ENCODE measurements at places on chromosomes 5 and 9.
A peak's percentile ranks its signal among the peaks of the same experiment; 100 is the strongest.

- no peak for DNase-seq
These were observed 485.3 kb downstream of the CDH9 start for GRCh38 chr5:26553079-26553478.

- no peak for DNase-seq
These were observed 2.9 kb upstream of the SEPTIN8 start for GRCh38 chr5:132779961-132780360.

DNA sequence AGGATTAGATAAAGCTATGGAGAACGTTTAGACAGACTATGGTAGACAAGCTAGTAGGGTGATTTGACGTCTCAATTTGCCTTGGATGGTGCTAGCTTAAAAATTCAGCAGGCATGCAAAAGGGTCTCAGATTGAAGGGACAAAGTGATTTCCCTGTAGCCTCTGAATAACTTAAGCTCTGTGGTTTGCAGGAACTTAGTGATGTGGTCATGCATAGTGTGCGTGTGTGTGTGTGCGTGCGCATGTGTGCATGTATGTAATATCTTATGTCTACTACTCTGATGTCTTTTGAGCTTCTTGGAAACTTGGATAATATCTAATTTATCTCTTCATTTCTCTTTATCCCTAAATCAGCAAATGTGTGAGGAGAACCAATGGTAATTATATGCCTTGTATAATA is 183.6 kb upstream of the TNC start:
- DNase-seq = no peak

GRCh38 chr5:151598549-151598948 is 7.4 kb upstream of the FAT2 start:
- no peak for DNase-seq

DNA sequence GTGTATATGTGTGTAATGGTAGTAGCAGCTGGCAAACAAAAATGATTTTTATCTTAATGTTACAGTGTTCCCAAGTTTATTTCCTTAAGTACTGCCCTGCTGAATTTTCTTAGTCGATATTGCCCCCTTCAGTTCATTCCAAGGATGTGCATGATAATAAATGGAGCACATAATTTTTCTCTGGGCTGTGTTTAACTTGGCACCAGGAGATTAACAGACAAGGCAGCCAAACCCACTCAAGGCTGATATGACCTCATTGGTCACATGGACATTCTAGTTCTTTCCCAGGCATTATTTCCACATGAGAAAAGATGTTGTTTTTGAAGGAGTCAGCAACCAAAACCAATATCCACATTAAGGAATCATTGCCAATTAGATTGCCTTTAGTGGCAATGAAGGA is 61.8 kb downstream of the COX7C start:
- DNase-seq = peak; percentile 10

DNA sequence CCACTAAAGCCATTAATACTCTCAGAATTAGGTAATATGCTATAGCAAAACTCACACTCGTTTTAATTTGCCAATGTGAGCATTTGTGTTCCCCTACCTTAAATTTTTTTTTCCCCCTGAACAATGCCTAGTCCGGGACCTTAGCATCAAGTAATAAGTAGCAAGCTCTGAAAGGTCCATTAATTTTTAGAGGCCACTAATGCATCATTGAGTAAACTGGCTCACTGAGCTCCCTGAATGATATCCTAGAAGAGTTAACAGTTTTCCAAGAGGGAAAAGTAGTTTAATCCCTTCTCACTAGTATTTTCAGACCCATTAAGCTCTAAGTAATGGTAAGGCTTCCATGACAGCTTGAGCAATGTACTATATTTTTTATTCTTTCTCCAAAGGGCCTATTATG is 242.2 kb downstream of the MAT2B start:
- DNase-seq = no peak

GRCh38 chr9:99066571-99066970 is 38.3 kb upstream of the TGFBR1 start:
- no peak for DNase-seq

- DNase-seq = no peak
These were observed 39.8 kb upstream of the ANGPTL2 start for GRCh38 chr9:127162046-127162863.

- DNase-seq = no peak
These were observed 773.8 kb upstream of the CHD1 start for GRCh38 chr5:99702565-99702964.

DNA sequence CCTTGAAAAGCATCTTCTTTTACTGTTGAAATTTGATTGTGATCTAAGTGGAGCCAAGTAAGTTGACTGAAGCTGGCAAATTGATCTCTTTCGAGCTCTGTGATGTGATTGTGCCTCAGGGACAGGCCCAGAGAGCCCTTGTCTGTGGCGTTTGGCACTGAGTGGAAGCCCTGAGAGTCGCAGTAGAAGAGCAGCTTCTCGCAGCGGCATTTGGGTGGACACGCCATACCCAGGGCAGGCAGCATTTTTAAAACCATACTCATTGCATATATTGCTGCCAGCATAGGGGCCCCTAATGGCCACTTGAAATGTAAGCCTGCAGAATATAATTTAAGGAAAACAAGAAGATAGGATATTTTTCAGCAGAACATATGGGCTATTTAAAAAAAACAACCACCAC is 894 bp downstream of the LRRTM2 start:
- DNase-seq = no peak

GRCh38 chr5:33807771-33808170 is 84.0 kb downstream of the ADAMTS12 start:
- no peak for DNase-seq
